NCI-H1417 treated with DMSO at 0.1 percent for 48 hours (cell line): ENCODE measurements at places on chromosomes 5 and 9.

DNA sequence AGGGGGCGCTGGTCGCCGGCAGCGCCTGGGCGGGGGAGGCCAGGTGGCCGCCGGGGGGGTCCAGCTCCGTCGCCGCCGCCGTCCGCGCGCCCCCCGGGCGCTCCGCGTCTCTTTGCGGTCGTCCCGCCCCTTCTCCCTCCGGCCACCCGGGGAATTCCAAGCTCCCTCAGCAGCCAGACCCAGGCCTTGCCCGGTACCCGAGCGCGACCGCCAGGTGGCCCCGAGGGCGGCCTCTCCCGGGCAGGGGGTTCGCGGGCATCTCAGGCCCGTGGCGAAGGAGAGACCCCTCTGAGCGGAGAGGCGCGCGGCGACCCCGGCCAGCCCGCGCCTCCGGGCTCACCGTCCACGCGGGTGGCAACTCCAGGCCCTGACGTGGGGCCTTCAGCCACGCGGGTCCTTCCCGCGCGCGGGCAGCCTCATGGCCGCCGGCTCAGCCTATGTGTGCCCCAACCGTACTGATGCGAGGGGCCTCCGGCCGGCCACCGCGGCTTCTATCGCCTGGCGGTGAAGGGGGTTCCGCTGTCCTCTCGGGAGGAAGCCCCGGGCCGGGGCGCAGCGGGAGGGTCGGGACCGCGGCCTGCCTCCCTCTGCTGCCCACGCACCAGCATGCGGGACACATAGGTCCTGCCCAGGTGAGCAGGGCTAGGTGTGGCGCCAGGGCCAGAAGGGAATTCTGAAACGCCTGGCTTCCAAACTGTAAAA is 529 bp upstream of the NRARP start:
- no peak for DNase-seq

DNA sequence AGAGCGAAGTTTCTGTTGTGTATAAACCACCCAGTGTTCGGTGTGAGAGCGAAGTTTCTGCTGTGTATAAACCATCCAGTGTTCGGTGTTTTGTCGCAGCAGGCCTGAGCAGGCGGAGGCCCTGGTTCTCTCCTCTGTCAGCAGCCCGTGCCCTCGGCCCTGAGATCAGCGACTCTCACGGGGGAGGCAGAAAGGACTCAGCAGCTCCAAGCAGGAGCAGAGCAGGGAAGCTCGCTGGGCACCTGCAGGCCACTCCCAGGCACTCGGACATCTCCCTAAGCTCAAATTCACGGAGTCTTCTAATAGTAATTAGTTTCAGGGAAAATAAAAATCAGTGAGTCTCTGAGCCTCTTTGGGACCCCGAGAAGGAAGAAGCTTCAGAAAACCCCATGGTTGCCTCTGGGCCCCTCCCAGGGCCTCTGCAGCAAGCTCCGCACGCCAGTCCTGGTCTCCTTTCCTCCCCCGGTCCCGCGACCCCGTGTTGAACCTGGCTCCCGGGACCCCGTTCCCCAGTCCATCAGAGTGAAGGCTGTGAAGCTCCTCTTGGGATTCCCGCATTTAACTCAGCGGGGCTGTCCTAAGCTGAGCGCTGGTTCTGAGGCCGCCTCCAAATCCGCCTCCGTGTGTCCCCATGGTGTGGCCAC is 81.9 kb upstream of the ADAMTS2 start:
- DNase-seq: no peak

DNA sequence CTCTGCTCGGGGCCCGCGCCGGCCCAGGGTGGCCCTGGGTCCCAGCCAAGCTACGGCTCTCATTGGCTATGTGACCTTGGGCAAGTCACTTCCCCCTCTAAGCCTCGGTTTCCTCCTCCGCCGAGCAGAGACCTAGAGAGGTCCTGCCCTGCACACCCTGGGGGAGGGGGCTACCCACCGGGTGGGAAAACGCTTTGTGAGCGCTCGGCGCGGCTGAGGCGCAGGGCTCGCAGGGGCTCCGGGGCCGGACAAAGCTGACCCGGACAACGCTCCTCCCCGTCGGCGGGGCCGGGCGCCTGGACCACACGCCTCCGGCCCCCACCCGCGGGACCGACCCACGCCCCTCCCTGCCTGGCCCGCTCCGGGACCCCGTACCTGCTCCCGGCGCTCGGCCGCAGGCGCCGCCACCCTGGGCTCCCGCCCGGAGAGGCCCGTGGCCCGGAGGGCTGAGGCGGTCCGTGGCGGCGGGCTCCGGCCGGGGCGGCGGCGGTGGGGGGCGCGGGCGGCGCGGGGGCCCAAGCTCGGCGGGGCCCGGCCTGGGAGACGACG is 85.7 kb upstream of the MELK start:
- no peak for DNase-seq

DNA sequence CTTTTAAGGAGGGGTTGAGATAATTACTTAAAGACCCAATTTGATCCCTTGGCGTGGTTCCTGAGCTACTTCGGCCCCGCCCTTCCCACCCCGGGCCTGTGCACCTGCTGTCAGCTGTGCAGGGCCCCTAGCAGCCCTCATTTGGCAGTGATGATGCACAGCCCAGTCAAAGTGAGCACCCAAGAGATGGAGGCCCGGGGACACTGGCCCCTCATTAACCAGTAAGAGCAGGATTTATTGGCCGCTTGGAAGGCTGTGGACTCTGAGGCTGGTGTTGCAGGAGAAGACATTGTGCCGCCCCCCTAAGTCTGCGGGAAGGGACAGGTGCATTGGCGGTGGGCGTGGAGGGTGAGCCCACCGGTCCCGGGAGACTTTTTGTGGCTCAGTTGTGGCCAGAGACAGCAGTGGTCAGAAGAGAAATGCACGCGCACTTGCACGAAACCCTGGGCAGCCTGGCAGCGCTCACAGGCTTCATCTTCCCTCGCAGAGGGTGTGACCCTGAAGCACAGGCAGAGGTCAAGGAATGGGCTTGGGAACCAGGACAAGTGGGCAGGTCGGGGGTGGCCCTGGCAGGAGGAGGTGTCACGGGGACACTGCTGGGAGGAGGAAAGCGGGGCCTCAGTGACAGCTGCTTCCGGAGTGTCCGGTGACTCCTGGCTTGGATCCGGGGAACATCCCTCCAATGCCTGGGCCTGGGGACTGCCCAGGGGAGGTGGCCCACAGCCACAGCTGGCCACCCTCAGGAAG is 74.0 kb upstream of the RXRA start:
- no peak for DNase-seq

- no peak for DNase-seq
These were observed 74.0 kb downstream of the UBAP1 start for GRCh38 chr9:34252670-34253459.

DNA sequence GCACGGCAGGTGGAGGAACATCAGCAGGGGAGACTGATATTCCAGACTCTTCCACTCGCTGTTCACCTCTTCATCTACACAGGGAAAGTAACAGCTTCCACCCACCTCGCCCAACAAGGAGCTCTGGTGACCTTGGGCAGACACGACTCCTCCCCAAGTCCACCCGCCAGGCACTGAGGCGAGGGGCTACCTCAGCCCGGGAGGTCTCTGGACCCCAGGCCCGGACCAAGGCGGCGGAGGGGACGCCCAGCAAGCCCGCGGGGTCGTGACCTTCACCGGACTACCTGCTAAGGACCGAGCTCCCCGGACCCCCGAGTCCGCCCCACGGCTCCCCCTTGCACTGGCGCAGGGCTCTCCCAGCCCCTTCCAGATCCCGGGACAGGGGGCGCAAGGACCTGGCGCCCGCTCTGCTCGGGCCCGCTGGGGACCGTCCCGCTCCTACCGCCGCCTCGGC is 70.2 kb upstream of the LPCAT1 start:
- DNase-seq: no peak

GRCh38 chr5:144304688-144305087 is 134.0 kb downstream of the KCTD16 start:
- DNase-seq: no peak

- DNase-seq: no peak
These were observed 118.6 kb downstream of the SPEF2 start for GRCh38 chr5:35736280-35736679.

GRCh38 chr5:179167871-179168451 is 107.8 kb downstream of the ZNF354C start:
- DNase-seq: no peak

- no peak for DNase-seq
These were observed 30.8 kb downstream of the GALNT12 start for GRCh38 chr9:98838155-98838867.

DNA sequence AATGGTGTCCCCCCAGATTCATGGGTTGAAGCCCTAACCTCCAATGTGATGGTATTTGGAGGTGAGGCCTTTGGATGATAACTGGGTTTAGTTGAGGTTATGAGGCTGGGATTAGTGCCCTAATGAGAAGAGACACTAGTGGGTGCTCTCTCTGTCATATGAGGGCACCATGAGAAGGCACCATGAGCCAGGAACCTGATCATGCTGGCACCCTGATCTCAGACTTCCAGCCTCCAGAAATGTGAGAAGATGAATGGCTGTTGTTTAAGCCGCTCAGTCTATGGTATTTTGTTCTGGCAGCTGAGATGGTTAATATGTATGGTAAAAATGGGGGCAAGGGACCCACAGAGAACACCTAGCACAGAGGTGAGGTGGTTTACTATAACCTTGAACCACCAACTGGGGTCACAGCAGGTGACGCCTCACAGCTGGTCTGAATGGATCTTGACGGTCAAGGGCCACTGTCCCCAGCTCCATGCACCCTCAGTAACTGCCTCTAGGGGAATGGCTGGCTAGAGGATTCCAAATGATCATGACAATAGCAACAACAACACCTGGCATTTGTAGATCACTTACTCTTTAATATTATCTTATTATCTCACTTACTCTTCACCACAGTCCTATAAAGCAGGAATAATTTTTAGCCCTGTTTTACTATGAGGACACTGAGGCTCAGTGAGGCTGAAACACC is 57.1 kb downstream of the FOXI1 start:
- no peak for DNase-seq

GRCh38 chr5:171421331-171422262 is 2.1 kb downstream of the FGF18 start:
- no peak for DNase-seq

DNA sequence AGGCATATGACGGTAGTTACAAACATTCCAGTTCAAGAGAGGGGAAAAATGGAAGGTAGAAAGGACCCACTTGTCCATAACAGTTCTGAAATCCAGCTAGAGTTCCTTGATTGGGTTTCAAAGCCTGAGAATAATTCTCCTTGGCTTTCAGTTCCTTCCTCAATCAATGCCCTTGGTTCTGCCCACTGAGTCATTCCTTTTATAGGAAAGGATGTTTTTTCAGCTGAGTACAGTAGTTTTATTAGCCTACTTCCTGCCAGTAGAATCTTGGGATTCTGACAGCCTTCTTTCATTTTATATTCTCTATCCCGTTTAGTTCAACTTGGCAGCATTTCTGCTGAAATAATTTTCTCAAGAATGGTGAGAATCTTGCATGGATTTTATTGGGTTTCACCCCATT is 386.9 kb upstream of the SMC2 start:
- no peak for DNase-seq

DNA sequence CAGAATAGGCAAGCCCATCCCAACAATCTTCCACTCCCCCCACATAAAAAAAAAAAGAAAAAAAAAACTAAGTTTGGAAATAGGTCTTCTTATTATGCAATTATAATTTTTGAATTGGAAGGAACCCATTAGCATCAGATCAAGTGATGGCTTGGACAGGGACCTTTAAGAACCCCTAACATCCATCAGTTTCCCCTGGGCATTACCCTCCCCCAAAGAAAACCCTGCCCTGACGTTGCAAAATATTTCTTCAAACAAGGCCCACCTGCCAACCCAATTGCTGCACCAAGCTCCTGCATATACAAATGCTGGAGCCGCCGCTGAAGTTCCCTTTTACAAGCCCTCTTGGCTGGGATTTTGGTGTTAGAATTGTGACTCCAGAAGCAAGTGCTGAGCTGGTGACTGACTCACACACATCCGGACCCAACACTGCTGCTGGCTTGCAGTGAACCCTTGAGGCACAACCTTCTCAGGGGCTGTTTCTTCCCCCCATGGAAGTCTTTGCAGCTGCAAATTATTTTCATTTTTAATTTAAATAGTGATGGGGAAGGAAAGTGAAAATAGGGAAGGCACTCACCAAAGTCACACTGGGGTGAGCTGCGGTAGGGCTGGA is 56.1 kb upstream of the AFAP1L1 start:
- no peak for DNase-seq

GRCh38 chr5:65391591-65391990 is 90.1 kb downstream of the ADAMTS6 start:
- no peak for DNase-seq
